ENCODE measurements at places on chromosomes 6 and 20.

DNA sequence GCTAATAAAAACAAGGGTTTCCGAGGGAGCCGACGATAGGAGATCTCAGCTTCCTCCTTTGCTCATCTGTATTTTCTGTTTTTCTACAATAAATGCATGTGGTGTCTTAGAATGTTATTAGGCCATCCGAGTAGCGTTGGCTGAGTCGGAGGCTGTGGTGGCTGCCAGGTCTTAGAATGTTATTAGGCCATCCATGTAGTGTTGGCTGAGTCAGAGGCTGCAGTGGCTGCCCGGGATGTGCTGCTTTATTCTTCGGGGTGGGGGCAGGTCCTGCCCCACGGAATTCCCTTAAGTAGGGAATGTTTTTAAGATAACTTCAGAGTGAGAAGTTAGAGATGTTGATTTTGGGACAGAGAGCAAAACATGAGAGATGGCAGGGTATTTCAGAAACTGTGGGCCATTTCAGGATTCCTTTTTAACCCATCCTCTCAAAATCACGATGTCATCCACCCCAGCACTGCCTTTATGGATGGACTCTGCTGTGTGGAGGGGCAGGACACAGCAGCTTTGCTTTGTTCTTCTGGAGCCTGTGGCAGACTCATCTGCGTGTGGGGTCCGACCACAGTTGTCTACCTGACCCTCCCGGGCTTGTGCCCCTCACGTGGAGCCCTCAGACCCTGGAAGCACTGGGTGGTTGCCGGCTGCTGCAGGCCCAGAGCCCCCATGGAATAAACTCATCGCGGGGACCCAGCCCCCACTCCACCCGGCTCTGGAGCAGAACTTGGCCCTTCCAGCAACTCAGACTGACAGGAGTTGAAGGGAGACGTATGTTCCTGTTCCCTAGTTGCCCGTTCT is 20.4 kb downstream of the OSBPL2 start:
- DNase-seq, result no peak

DNA sequence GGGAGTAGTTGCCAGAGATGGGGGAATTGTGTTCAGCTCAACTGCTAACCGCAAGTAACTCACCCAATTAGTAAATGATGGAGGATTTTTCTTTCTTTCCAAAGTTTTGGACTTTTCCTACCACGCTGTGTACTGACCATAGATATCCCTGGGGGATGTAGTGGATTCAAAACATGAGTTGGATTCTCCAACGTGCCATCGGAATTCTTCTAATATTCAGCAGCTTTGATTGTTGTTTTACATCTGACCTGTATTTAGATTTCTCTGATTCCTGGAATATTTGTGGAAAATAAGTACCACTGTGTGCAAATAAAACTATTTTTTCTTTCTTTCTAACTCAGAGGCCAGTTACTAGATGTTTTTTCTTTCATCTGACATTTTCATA is 1.1 kb downstream of the CCDC170 start:
- DNase-seq, result no peak

- no peak for DNase-seq
Observed at GRCh38 chr6:4380881-4381281, 245.5 kb upstream of the ECI2 start.

DNA sequence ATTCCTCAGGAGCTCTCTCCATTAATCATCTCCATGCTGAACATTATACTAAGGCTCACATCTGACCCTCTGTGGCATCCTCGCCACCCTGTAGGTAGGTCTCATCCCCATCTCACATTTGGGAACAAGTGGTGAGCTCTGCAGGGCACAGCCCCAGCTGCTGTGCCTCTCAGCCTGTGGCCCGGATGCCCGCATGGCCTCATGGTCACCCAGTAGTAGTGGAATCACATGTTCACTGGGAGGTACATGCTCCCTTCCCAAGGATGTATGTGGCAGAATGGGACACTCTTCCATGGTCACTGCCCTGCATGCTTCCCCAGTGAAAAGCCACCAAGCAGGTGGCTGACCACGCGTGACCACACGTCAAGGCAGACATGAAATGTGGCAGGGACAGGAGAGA is 26.3 kb upstream of the APMAP start:
- DNase-seq, result no peak

GRCh38 chr6:131215219-131215618 is 80.0 kb downstream of the AKAP7 start:
- no peak for DNase-seq

- DNase-seq, result no peak
Observed at GRCh38 chr6:5202941-5203340, 57.8 kb downstream of the LYRM4 start.

GRCh38 chr20:35893942-35894341 is 60.4 kb downstream of the SCAND1 start:
- DNase-seq, result no peak

DNA sequence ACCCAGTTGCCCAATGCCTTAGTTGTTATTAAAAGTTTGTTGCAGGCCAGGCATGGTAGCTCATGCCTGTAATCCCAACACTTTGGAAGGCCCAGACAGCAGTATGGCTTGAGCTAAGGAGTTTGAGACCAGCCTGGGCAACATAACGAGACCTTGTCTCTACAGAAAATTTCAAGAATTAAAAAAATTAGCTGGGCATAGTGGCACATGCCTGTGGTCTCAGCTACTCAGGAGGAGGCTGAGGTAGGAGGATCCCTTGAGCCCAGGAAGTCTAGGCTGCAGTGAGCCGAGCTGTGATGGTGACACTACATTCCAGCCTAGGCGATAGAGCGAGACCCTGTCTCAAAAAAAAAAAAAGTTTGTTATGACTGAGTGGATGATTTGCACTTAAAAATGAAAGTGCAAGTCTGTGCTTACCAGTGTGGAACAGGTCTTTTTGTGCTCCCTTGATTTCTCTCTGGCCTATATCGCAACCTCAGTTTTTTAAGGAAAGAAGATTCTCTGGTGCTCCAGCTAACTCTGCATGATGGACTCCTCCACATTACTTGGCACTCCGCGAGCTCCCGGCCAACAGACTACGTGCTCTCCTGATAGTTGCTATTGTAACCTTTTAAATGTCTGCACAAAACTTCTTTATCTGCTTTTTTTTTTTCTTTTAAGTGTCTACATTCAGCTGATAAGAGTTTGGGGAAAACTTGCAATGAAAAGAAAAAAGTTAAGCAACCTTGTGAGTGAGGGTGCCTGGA is 22.1 kb downstream of the ZKSCAN3 start:
- DNase-seq, result peak; percentile 11

DNA sequence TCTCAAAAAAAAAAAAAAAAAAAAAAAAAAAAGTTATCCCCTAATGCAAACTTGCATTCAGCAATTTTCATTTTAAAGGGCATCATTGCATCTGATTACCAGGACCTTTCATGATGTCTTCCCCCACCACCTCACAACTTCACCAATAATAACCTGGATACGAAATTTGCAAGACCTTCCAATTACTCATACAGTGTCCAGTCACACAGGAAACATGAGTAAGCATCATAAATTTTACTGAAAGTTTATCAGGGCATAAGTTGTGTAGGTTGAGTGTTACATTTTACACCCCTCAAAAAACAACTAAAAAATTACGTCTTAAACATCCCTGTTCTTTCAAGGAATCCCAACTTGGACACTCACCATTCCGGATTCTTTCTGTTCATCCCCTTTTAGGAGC is 79.1 kb upstream of the ANKEF1 start:
- no peak for DNase-seq

DNA sequence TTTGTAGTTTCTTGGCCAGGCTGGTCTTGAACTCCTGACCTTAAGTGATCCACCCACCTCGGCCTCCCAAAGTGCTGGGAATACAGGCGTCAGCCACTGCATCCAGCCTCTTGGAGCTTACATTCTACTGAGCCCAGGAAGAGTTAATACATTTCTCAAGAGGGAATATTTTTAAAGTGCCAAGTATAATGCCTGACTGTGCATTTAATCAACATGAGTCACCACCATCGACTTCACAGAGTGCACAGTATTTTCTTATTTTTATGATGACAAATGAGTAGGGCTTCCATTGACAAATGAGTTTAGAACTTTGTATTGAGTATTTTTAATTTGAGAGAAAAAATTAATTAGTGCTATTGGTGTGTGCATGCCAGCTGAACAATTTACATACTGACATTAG is 72.2 kb downstream of the SASH1 start:
- DNase-seq, result no peak

DNA sequence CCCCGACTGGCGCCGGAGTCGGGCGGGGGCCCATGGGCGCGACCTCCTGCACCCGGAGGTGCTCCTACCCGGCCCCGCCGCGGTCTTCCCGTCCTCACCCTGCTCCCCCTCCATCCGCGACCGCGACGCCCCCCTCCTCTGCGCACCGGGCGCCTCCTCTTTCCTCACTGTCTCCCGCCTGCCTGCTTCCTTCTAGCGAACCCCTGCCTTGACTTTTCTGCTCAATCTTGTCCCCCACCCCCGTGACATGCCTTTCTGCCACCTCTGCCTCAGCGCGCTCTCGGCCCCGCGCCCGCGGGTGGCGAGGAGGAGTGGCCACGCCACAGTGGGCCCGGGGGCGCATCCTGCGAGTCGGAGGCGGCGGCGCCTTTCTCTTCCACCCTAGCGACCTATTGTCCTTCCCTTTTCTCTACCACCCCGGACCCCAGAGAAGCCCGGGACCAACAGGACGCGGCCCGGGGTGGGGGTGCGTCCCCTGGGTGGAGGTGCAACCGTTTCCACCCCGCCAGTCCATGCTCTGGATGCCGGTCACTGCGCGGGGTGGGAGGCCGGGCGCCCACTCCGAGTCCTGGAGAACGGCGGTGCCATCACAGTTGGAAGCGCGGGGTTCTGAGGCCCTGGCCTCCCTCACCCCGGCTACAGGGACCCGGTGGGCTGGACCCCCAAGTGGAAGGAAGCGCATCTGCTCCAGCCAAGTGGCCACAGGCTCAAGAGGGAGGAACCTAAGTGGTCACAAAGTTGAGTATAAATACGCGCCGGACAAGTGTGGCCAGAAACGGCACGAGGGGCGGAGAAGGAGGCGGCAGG is 2.0 kb downstream of the PDE10A start:
- no peak for DNase-seq

DNA sequence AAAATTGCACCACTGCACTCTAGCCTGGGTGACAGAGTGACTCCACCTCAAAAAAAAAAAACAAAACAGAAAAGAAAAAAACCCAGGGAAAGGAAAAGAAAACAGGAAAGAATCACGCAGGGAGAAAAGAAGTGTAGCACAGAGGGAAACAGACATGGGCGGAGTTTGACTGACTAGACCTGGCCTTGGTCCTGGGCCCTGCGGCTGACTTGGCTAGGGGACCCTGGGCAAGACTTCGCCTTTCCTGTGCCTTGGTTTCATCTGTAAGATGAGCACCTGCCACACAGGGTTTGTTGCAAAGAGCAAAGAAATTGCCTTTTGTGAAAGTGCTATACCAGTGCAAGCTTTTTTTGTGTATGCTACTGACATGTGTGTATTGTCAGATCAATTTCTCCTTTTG is 71.3 kb upstream of the KCNG1 start:
- no peak for DNase-seq

- DNase-seq, result peak; percentile 23
Observed at GRCh38 chr20:44610313-44610962, 28.1 kb downstream of the PKIG start.

- no peak for DNase-seq
Observed at GRCh38 chr6:107173779-107174178, 58.5 kb upstream of the BEND3 start.

All from erythroblast (primary cell).